ENCODE measurements at places on chromosomes 6 and 20.
A peak's percentile ranks its signal among the peaks of the same experiment; 100 is the strongest.

- DNase-seq: no peak
These were observed 9.9 kb upstream of the CDKN1A start for GRCh38 chr6:36668591-36668990.

- no peak for DNase-seq
These were observed 215.5 kb downstream of the ADGB start for GRCh38 chr6:146814148-146814750.

GRCh38 chr6:35647400-35647799 is 41.3 kb downstream of the FKBP5 start:
- no peak for DNase-seq

DNA sequence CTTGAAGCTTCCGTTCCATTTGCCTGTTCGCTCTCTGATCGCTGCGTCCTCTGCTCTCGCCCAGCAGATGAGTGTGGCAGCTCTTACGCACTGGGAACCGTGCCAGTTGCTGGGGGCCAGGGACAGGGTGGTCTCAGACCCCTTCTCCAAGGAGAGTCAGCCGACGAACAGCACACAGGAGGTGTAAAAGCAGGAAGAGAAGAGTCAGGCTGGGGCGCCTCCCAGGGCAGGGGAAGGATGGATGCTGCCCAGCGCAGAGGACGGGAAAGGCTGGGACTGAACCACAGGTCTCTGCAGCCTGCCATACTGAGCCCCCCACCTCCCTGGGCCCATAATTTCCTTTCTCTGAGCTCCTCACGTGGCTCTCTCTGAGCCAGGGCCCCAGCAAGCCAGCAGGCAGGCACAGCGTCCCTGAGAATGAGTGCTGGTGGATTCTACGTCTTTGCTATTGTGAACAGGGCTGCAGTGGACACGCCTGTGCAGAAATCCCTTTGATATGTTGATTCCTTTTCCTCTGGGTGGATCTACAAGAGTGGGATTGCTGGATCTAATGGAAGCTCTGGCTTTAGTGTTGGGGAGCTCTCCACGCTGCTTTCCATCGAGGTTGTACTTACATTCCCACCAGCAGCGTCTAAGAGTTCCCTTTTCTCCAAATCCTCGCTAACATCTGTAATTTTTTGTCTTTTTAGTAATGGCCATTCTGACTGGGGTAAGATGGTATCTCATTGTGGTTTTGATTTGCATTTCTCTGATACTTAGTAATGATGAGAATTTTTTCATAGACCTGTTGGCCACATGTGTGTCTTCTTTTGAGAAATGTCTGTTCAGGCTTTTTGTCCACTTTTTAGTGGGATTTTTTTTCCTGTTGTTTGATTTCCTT is 104.1 kb downstream of the PSMB1 start:
- no peak for DNase-seq

DNA sequence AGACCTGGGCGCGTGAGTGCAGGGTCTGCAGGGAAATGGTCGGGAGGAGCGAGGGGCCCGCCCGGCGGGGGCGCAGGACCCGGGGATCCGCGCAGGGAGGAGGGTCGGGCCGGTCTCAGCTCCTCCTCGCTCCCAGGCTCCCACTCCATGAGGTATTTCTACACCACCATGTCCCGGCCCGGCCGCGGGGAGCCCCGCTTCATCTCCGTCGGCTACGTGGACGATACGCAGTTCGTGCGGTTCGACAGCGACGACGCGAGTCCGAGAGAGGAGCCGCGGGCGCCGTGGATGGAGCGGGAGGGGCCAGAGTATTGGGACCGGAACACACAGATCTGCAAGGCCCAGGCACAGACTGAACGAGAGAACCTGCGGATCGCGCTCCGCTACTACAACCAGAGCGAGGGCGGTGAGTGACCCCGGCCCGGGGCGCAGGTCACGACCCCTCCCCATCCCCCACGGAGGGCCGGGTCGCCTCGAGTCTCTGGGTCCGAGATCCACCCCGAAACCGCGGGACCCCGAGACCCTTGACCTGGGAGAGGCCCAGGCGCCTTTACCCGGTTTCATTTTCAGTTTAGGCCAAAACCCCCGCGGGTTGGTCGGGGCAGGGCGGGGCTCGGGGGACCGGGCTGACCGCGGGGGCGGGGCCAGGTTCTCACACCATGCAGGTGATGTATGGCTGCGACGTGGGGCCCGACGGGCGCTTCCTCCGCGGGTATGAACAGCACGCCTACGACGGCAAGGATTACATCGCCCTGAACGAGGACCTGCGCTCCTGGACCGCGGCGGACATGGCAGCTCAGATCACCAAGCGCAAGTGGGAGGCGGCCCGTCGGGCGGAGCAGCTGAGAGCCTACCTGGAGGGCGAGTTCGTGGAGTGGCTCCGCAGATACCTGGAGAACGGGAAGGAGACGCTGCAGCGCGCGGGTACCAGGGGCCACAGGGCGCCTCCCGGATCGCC is 54.2 kb upstream of the HLA-A start:
- DNase-seq: peak; percentile 81

- peak; percentile 51 for DNase-seq
These were observed 198.6 kb downstream of the DTNBP1 start for GRCh38 chr6:15464211-15464725.

DNA sequence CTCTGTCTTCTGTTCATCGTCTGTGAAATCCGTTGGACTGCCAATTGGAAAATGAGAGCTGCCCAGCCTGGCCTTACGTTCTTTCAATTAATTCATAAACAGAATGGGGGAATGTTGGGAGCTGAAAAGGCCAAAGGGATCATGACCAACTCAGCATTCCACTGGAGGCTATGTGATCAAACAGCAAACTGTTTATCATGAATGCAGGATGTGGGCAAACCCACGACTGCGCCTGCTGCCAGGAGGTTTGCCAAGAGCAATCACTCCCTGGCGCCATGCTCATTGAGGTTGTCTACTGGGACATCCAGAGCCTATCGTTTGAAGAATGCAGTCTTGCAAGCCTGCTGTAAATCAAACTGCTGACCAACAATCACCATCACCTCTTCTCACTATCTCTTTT is 9.3 kb upstream of the FKBP1A start:
- no peak for DNase-seq

- no peak for DNase-seq
These were observed 103.5 kb upstream of the SIM1 start for GRCh38 chr6:100568255-100568654.

GRCh38 chr20:18971574-18971973 is 158.0 kb downstream of the SCP2D1 start:
- no peak for DNase-seq

- DNase-seq: no peak
These were observed 51.0 kb downstream of the ABHD12 start for GRCh38 chr20:25339608-25340007.

- DNase-seq: no peak
These were observed 181.4 kb downstream of the MOXD1 start for GRCh38 chr6:132219901-132220300.

GRCh38 chr6:150327117-150327774 is 41.6 kb upstream of the IYD start:
- no peak for DNase-seq

DNA sequence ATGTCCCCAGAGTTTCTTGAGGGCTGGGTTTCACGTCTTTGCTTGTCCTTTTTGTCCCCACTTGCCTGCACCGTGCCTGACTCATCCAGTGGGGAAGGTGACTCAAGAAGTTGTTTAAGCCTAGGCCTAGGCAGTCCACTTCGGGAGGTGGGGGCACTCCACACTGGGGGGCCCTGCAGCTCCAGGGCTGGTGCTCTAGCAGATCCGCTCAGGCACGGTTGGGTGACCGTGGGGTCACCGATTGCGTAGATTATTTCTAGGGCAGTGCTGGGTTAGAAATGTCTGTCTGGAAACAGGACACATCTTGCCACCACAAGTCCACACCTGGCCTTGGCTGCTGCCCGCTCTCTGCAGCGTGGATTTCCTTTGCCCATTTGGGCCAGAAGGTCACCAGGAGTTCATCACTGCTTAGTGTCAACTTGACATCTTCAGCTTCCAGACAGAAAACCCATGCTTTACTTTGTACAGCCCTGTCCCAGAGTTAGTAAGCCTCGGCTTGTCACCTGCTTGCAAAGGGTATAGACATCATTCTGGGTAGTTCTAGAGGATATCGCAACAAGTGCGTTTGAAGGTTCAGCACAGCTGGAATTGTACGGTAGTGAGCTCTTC is 13.6 kb upstream of the C20orf144 start:
- DNase-seq: no peak

GRCh38 chr20:60306105-60306504 is 347.9 kb downstream of the CDH26 start:
- DNase-seq: no peak

GRCh38 chr20:10634683-10635411 is 39.0 kb downstream of the JAG1 start:
- DNase-seq: no peak

GRCh38 chr6:108168090-108168463 is 2.3 kb downstream of the NR2E1 start:
- DNase-seq: no peak

DNA sequence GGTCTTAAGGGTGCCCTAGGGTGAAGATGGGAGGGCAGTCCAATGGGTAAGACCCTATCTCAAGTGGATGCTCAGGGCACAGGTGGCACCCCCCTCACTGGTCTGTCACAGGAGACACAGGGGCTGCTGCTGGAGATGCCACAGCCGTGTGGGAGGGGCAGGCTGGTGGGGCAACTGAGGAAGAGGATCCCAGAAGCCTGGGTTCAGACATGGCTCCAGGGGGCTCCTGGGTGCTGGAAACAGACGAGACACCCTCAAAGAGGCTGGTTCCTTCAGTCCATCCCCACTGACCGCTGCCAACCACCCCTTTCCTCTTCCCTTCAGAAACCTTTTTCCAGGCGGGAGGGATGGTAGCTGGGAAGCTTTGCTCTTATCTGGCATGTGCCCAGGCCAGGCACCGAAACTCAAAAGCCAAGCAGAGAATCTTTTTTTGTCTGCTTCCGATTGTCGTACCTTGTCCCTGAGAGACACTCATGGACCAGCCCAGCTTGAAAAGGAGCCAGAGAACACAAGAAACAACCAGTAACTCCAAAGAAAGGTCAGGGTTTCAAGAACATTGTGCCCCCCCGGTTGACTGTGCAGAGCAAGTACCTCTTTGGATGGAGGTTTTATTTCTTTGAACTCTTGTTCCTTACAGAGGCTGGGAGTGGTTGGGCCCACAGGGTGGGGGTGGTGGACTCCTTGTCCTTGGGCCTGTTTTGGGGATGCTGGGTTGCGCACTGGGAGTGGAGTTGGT is 28.5 kb upstream of the EMILIN3 start:
- DNase-seq: no peak

GRCh38 chr6:113488812-113489685 is 368.1 kb upstream of the MARCKS start:
- no peak for DNase-seq

DNA sequence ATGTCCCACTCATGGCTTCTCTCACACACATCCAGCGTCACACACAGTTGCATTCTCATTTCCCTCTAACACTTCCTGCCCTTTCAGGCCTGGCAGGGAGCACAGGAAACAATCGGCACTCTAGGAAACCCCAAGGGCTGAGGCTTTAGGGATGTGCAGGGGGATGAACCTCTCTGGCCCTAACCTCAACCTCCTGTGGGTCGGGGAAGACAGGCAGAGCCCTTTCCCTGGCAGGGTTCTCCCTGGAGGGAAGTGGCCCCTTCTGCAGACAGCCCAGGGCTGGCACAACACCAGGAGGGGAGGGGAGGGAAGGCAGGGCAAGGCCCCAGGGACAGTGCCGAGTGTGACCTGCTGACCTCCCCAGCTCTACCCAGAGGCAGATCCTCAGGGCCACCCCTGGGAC is 2.7 kb downstream of the TEAD3 start:
- DNase-seq: no peak

DNA sequence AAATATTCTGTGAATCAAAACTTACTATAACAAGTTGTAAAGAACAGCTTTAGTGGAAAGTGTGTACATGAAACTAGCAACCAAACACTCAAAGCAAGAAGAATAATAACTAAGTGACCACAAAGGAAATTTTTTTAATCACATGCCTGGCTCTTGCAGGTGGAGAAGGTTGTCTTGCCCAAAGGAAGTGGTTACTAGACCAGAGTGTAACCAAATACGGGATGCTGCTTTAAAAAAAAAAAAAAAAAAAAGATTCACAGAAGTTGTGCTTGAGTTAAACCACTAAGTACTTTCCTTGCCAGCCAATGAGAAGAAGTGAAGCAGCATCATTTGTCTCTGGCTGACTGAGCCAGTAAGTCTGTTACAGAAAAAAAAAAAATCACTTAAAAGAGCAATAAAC is 19.1 kb upstream of the HLA-DQB1 start:
- peak; percentile 61 for DNase-seq

GRCh38 chr6:9614778-9615177 is 800.1 kb downstream of the TFAP2A start:
- no peak for DNase-seq

- DNase-seq: no peak
These were observed 163.4 kb upstream of the SIM1 start for GRCh38 chr6:100627911-100628758.

DNA sequence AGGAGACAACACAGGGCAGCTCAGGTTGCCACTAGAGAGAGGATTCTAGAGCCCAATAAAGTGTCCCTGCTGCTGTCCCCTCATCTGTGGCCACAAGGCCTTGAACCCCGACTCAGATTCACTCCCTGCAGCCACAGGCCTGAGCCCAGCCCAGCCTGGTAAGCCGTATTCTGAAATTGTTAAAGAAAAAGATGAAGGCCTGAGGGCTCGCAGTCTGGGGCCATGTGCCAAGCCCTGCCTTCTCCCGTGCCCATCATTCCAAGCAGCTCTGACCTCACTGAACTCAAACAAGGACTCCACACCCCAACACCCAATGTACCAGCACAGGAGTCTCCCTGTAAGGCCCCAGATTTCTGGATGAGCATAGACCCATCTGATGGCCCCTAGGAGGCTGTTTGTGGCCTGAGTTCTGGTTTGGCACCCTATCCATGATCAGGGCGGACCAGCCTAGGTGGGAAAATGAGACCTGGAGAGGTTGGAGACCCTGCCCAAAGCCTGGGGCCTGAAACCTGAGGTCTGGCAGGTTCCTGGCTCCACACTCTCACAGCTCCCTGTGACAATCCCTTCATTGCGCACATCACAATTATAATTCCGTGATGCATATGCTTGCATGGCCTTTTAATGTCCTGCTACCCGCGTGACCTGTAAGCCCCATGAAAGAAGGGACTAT is 62.0 kb upstream of the TOP1 start:
- DNase-seq: no peak

- DNase-seq: no peak
These were observed 643.8 kb upstream of the AGPAT4 start for GRCh38 chr6:161917645-161918044.

DNA sequence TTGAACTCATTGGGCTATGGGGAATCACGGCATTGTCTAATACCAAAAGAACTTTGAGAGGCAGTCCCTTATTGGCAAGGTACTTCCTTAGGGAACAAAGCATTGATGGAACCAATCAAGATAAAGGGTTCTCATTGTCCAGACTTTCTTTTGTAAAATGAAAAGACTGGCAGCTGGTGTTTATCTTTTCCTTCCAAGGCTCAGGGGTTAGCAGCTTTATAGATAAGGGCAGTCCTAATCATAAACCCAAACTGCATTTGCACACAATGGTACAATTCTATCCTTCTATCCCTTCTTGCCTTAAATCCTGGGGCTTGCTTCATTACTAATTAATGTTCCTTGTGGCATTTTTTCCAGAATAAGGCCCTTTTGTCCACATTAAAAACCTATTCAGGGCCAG is 28.6 kb downstream of the CDK19 start:
- no peak for DNase-seq

All from GM10248 (cell line).